ENCODE measurements at places on chromosomes 5 and 9. TPM values are rescaled to one million over a fixed set of nuclear protein-coding genes. Genes with fewer than 3 reads are reported as not detected.

DNA sequence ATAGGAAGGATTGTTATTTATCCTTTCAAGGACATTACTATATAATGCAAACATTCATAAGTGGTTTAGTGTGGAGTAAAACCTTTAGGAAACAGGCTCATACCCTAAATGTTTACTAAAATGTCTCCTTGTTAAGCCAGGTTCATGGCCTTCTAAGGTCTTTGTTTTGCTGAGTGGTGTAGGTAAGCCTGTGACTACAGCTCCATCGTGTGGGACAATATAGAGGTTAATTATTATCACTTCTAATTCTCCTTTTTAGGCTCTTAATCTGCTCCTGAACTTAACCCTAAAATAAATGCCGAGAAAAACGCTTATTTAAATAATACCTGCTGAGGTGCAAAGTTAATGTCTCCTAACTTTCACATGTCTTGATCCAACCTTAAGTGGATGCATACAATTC is 43.8 kb downstream of the SPINK5 start:
- no peak for DNase-seq

DNA sequence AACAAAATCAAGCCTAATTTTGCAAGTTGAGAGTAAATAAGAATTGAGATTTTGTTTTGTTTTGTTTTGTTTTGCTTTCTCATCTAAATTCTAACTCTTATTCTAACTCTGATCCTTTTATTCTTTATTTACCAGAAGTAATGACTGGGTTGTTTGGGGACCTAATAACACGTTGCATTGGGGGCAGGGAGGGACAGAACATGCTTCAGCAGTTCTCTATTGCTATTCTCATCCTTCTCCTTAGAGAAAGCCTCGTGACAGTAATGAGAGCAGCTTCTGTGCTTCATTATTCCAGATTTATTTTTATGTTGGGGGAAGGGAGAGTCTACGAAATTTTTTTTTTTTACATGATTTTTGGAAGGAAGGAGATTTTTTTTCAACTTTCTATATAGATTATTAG is 21.1 kb downstream of the CPEB4 start:
- no peak for DNase-seq

DNA sequence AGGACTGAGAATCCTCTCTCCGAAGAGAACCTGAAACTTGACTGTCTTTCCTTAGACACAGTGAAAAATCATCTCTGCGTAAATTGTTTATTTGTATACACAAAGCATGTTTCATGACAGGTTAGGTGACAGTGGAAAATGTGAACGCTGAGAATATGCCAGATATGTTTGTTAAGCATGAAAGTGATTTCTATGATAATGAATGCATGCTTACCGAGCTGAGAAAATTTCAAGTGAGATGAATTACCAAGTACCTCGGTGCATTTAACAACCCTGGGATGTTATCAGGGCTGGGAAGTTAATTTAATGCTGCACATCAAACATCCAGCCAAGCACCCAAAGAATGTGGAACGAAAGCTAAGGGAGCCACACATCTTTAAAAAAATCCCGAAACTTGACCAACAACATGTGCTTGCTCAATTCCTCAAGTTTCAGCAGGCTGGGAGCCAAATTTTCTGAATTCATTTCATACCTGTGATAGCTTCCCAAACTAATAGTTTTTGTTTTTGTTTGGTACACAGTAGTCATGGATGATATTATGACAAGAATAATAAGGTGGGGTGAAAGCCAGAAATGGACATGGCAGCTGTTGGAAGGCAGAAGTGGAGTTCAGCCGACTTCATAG is 336.9 kb downstream of the ARHGEF28 start:
- DNase-seq: no peak

DNA sequence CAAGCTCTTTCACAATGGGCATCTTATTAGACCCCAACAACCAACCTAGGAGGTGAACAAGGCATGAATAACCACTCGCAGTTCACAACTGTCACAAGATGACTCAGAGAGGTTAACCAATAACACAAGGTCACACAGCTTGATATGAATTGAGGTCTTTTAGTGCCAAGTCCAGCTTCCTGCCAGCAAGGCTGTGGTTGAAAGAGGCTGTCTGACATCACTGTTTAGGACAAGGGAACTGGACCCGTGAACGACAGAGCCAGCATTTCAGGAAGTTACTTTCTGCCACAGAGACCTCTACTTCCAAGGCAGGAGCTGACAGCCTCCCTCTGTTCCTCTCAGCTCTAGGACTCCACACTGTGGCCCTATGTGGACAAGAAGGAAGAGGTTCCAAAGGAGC is 53.4 kb upstream of the ALDH1B1 start:
- DNase-seq: peak; percentile 57

- DNase-seq: no peak
Measured at GRCh38 chr5:87183896-87184295, 83.8 kb upstream of the RASA1 start.

- no peak for DNase-seq
Measured at GRCh38 chr5:65874241-65874640, 52.1 kb upstream of the ERBIN start.

- no peak for DNase-seq
Measured at GRCh38 chr9:82052081-82052480, 63.5 kb downstream of the SPATA31D1 start.

GARIN3 gene
- not detected for total RNA-seq

WHRN gene
- 8.2 TPM for total RNA-seq

PCA3 gene
- not detected for total RNA-seq

MLANA gene
- total RNA-seq: not detected

EEIG1 gene
- total RNA-seq: 11.6 TPM

SUSD3 gene
- 11.8 TPM for total RNA-seq

WWC1 gene
- total RNA-seq: 8.1 TPM

SLCO4C1 gene
- 0.08 TPM for total RNA-seq
